Prostate gland (tissue), 2 donors: ENCODE measurements at places on chromosomes 16 and 17. TPM values are rescaled to one million over a fixed set of nuclear protein-coding genes. Genes with fewer than 3 reads are reported as not detected.

STAC2 gene
- total RNA-seq, result 4.8 TPM

DNA sequence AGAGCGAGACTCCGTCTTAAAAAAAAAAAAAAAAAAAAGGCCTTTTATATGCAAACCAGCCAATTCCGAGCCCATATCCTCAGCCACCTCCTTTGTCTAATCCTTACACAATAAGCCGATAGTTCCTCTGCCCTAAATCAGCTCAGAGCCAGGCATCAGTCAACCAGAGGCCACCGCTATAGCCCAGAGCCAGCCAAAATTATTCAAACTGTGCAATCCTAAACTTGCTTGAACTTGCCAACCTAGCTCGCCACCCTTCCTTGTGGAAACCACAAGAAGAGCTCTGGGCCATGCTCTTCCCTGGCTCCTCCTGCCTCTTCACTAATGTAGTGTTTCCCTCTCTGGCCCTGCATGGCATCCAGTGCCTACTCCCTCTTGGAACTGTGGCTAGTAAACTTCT lies 17.7 kb downstream of the ITGAL start:
- peak; percentile 75 for DNase-seq
- H3K36me3 ChIP-seq, result no peaks in the 10 kb centered on the region
- no peaks in the 10 kb centered on the region for H3K27me3 ChIP-seq
- no peak overlapping the region for H3K27ac ChIP-seq

- DNase-seq, result no peak
- no peaks in the 10 kb centered on the region for H3K27me3 ChIP-seq
- no peak overlapping the region for H3K4me3 ChIP-seq
- no peak overlapping the region for H3K27ac ChIP-seq
- H3K4me1 ChIP-seq, result no peaks in the 10 kb centered on the region
Measured at GRCh38 chr16:26772503-26772902, 294.2 kb upstream of the C16orf82 start.

INCA1 gene
- total RNA-seq, result 8.4 TPM

GRCh38 chr16:16100631-16101030 lies 122.7 kb downstream of the ABCC6 start:
- no peak overlapping the region for H3K27ac ChIP-seq
- no peak overlapping the region for H3K4me3 ChIP-seq
- H3K27me3 ChIP-seq, result no peaks in the 10 kb centered on the region
- DNase-seq, result no peak
